ENCODE measurements at places on chromosomes 11 and 22. TPM values are rescaled to one million over a fixed set of nuclear protein-coding genes. Genes with fewer than 3 reads are reported as not detected.

- DNase-seq: no peak
Observed at GRCh38 chr11:105915021-105915420, 107.0 kb downstream of the MSANTD4 start.

DNA sequence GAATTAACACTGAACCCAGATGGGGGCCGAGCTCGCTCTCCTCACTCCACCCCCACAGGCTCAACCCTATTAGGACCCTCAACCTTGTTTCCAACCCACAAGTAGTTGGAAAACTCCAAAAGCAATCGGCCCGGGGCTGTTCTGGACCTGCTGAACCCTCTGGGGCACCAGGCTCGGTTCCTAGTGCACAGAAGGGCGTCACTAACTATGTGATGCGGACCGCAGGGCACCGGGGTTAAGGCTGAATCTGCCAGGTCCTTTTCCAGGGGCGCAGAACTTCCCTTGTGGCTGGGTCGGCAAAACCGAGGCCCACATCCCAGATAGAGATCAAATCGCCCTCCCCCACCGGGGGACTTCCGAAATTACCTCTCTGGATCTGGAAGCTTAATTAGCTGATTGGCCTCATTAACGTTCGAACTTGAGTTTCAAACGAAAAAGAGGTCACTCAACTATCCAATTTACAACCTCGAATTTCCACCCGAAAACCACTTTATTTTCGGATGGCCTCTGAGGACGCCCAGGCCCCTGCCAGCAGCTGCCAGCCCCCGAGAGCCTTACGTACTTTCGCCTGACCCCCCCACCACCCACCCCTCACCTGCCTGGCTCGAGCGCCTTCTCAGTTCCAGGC, 1.7 kb downstream of the SHANK2 start:
- DNase-seq: no peak

DNA sequence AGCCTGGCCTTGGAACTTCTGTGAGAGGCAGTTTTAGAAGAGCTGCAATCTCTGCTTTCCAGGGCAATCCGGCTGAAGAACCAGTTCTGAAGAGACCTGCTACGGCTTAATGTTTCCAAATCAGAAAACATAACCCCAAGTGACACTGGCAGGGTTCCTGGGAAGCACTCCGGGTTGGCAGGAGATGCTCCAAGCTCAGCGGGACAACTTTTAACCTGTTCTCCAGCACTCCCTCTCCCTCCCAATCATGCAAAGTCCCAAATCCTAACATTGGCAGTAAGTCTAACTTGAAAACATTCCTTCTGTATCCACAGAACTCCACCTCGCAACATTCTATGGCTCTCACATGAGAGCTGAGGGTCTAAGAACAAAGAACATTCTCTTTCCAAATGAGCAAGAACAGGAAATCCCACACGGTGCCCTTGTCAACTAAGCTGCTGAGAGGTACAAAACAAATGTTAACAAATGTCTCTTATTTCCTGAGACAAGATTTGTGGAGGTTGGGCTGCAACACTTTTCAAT, 48.5 kb upstream of the MN1 start:
- no peak for DNase-seq

DNA sequence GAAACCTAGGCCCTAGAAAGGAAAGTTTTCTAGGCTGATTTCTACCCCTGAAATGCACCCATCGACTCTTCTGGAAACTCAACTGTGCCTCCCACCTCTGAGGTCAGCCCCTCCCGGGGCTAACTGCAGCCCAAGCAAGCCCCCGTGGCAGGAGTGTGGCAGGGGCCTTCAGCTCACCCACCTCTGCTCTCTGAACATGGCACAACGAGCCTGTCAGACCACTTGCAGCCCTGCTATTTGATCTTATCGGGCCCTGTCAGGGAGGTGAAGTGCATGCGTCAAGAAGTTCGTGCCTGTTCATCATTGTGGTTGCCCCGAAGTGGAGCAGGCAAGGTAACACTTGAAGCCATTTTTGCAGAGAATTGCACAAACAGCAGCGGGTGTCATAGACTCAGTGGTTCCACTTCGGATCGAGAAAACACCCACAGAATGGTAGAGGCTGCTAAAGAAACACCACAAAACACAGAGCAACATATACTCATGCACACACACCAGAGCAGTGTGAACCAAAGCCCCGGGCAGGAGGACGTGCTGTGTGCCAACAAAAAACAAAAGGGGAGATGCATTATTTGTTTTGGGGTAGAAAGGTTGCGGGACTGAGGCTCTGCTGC, 262.7 kb downstream of the ETS1 start:
- no peak for DNase-seq

KCNA4 gene
- 10.8 TPM for polyA plus RNA-seq

DNA sequence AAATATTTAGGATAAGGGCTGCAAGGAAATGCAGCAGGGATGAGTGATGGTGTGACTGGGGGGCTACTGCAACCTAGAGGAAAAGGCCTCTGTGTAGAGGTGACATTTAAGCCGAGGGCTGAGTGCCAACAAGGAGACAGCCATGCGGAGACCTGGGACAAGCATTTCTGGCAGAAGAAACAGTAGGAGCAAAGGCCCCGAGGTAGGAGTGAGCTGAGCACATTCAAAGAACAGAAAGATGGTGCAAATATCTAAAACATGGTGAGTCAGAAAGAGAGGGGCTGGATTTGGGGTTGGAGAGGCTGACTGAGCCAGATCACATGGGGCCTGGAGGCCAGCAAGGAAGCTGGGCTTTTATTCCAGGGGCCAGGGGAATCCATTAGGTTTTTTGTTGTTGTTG, 55.1 kb upstream of the INCENP start:
- DNase-seq: no peak

GRCh38 chr22:46028106-46028991, 51.4 kb upstream of the WNT7B start:
- peak; percentile 24 for DNase-seq

DNA sequence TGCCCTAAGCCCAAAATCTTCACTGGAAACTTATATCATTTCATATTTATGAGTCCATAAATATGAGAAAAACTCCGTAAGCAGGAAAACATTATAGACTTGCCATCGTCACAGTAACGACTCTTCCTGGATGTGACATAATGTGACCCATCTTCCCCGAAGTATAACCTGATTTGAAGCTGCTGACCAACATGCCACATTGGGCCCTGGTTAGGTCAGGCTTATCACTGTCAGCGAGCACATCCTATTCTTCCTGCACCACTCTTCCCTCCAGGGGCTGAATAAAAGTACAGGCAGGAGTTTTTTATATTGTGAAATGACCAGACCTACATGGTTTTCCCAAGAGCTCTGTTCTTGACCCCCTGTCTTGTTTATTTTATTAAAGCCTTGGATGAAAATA, 12.1 kb upstream of the BLID start:
- no peak for DNase-seq

DNA sequence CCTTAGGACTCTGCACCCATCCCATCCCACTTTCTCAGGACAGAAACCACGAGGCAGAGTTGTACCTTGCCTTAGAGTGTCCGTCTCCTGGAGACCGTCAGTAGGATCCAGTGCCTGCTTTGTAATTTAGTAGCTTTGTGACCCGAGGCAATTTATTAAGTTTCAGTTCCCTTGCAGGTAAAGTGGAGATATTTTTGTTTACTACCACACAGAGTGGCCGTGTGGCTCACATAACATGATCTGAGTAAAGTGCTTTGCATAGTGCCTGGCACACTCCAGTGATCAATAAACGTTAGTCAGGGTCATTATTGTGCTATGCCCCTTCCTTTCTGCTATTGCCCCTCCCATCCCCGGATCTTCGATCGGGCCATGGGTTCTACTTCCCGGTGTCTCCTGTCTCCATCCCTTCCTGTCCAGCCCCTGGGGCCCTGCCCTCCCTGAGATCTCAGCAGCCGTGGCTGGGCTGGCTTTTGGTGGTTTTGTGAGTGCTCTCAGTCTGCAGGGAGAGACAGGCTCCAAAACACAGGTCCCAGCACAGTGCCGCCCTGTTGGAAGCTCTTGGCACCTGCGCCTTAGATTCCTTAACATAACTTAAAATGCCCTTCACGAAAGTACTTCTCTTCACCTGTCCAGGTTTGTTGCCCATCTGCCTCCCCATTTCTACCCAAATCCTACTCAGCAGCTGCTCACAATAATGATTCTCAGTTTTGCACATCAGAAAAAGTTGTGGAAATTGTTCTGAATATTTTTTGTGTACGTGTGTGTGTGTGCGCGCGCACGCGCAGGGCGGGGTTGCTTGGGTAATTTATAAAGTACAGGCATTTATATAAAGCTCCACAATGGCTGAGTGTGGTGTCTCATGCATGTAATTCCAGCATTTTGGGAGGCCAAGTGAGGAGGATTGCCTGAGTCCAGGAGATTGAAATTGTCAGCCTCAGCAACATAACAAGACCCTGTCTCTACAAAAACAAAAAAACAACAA, 753.7 kb downstream of the NTM start:
- DNase-seq: no peak

OMP gene
- polyA plus RNA-seq: 0.34 TPM

OR8A1 gene
- 0.03 TPM for polyA plus RNA-seq

GPHA2 gene
- polyA plus RNA-seq: 0.25 TPM

- peak; percentile 45 for DNase-seq
Observed at GRCh38 chr22:44567846-44568493, 69.9 kb upstream of the RTL6 start.

KMT2A gene
- polyA plus RNA-seq: 53.7 TPM

- no peak for DNase-seq
Observed at GRCh38 chr11:41970681-41971080, 511.2 kb upstream of the LRRC4C start.

ADORA2A gene
- 31.0 TPM for polyA plus RNA-seq
